Lower lobe of right lung (tissue), 2 donors: ENCODE measurements at places on chromosomes 11 and 22. TPM values are rescaled to one million over a fixed set of nuclear protein-coding genes. Genes with fewer than 3 reads are reported as not detected.

- DNase-seq, result no peak
These were observed 35.4 kb upstream of the IGSF9B start for GRCh38 chr11:133992121-133992520.

STARD10 gene
- total RNA-seq, result 126 TPM

DNA sequence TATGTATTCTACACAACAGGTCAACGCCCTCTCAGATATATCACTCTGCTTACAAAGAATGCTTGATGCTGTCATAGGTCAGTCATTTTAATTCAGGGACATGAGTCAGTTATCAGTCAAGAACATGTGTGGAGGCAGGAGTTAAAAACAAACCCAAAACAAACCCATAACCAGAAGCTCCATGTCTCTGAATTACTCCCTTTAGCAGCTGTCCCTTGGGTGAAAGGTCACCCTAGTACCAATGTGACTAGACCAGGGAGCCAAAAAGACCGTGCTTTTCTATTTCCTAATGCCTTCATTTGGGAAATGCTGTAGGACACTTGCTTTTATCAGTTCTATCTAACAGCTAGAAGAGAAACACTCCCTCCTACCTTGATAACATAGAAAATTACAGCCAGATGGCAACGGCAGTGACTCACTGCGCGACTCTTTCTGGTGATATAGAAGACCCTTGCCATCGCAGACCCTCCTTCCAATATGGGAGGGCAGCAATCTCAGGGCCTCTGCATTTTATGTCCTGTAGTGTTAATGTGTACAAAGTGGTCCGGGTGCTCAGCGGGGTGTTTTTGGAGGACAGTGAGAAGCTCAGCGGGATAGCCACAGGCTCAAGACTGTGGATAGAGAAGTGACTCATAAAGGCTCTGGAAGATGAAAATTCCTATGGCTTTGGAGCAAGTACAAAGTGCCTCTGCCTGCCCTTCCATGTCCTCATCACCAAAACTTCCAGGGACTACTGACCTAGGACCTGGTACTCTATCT, 24.8 kb downstream of the APOL5 start:
- DNase-seq, result no peak

DNA sequence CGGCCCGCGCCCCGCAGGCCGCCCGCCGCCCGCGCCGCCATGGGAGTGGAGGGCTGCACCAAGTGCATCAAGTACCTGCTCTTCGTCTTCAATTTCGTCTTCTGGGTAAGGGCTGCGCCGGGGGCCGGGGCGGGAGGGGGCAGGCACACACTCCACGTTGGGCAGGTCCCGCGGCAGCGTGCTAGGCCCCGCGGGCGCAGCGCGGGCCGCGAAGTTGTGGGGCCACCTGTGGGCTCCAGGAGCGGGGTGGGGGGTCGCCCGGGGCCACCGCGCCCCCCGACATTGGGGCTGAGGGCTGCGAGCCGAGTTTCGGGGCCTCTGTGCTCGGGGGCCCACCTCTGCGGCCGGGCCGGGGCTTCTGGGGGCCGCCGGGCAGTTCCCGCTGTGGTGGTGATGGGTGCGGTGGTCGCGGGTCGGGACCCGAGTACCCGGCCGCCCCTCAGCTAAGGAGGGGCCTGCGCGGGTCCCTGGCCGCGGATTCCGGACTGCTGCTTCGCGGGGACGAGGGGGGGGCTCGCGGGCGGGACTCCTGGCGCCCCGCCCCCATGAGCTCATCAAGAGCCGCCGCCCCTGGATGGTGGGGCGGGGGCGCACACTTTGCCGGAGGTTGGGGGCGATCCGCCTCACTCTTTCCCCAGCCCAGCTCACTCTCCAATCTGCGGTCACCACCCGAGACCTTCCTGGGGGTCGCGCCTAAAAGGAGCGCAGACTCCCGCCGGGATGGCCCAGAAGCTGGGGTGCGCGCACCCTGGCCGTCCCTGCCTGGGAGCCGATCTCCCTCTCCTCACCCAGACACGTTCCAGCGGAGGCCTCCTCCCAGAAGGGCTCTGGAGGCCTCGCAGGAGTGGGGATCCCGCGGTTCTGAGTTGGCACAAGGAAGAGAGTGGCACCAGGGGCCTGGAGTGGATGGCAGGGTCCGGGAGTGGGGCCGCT, 667 bp downstream of the CD81 start:
- DNase-seq, result peak; percentile 83

DNA sequence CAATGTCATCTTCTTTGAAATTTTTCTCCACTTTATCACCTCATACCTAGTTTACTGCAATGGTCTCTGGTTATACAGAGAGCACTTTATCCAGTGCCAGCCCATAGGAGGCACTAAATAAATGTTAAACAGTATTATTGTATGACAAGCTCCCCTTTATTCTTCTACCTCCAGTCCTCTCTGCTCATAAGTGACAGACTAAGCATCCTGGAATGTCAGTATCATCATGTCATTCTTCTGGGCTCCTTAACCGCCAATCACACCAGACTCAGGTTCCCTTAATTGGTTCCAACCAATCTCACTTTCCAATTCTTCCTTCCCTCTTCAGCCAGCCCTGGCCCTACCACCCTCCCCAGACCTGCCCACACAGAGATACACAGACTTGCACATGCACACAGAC, 93.1 kb downstream of the RPL27A start:
- no peak for DNase-seq

DNA sequence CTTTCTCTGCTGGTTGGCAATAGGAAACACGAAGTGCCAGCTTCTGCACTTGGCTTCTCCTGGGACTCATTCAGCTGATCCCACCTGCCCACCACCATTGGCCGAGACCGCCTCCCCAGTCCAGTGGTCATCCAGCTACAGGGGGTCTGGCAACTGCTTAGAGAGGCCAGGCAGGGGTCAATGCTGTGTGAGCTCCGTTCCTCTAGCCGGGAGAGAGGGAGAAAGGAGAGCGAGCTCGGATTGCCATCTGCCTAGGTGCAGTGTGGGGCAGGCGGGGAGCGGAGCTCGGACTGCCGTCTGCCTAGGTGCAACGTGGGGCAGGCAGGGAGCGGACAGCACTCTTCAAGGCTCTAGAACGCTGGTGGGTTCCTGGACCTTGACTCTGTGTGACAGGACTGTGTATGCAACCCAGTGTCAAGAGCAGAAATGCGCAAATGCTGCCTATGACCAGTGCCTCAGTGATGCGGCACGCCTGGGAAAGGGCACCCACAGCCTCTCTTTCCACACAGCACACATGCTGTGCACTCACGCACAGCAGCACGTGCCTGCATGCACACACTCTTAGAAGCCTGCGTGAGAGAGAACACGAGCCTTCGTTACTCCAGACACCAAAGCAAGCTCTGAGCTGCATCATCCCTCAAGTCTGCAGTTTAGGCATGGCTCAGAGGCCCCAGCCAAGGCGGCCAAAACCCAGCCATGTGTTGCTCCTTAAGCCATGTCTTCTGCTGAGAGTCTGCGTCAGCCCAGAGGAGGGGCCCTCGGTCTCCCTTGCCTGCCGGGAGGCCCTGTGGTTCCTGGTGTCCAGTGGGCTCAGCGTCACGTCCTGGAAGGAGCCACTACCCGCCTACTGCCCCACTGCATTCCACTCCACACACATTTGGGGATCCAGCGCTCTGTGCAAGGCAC, 26.8 kb upstream of the JAM3 start:
- DNase-seq, result no peak

- peak; percentile 91 for DNase-seq
These were observed 7.9 kb upstream of the FADS3 start for GRCh38 chr11:61899146-61899841.

TMEM151A gene
- total RNA-seq, result not detected

DNA sequence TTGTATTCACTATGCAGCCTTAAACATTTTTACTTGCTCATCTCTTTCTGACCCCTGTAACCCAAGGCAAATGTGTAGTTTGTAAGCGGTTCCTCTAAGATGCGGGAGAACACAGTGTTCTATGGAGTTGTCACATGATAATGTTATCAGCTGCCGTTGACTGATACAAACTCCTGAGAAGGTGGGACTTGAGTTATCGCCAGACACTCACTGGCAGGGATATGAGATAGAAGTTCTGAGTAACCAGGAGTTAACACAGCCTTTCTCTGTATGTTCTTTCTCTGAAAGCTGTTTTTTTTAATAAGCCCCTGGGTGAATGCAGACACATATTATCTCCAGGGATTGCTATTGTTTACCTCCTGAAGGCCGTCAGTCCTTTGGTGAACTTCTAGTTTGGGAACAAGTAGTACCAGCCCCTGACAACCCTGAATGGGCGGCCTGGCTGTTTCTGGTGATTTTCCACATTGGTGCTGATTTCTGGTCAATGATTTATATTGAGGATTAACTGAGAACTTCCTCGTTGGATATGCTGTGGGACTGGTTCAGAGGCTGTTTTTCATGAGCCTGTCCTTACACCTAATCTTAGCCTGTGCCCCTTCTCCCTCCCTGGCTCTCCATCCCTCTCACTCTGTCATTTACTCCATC, 155.3 kb upstream of the RASSF10 start:
- DNase-seq, result no peak

OR4C46 gene
- not detected for total RNA-seq

- DNase-seq, result peak; percentile 40
These were observed 10.1 kb downstream of the MUC2 start for GRCh38 chr11:1084561-1085439.

DNA sequence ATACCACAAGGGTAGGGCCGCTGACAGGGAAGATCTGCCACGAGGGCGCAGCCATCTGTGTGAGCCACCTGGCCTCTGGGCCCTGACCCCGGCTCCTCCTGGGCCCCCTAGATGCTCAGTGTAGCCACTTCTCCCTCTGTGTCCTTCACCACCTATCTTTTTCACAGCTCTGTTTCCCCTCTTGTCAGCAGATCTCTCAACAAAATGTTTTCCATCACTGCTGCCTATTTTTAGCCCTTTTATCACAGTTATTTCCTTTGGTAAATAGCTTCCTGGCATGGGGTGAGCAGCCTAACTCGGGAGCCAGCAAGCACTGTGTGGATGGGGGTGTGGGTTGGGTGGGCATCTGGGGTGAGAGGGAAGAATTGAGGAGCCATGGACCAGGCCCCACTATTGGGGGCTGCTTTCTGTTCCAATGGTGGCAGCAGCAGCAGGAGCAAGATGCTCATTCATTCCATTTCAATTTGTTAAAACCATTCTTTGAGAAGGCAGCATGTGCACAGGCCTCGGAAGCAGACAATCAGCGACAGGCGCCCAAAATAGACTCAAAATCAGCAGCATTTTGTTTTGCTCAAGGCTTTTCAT, 135.2 kb upstream of the NAV2 start:
- DNase-seq, result no peak

DNA sequence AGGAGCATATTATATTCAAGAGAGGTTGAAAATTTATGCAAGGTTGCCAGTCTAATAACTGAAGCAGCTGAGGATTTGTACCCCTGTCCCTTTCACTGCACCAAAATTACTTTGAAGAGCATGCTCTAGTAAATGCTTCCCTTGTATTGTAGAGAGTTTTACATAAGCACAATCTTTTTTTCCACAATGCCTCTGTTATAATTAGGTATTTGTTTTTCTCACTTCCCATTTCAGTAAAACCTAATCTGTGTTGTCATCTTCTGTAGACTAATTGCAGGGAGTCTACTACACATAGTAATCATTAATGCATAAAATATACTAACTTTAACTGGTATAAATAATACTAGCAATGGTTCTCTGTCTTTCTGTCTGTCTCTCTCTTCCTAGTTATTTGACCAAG, 718.4 kb upstream of the ANO5 start:
- DNase-seq, result no peak

GRCh38 chr22:24424001-24424900, 3.1 kb upstream of the ADORA2A start:
- DNase-seq, result peak; percentile 62

PATE1 gene
- total RNA-seq, result not detected

NDUFC2 gene
- total RNA-seq, result 130 TPM

DNA sequence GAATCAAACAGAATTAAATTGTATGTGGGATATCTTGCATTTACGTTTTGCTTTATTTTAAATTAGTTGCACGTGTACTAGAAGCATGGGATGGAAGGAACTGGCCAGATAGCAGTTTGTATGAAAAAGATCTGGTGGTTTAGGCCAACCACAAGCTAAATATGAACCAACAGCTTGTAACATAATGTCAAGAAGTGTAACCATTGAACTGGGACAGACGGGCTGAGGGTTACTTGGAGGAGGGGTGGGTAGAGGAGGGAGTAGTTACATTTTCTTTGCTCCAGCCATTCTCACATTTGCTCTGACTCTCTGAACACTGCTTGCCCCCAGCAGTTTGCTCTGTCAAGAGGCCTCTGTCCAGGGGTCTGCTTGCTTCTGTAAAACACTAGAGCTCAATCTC, 31.7 kb upstream of the CXCR5 start:
- DNase-seq, result no peak

NFAM1 gene
- 21.8 TPM for total RNA-seq

- DNase-seq, result no peak
These were observed 6.7 kb downstream of the KCNE3 start for GRCh38 chr11:74460481-74461154.

GRCh38 chr11:396511-396947, 2.5 kb downstream of the PKP3 start:
- peak; percentile 47 for DNase-seq

DNA sequence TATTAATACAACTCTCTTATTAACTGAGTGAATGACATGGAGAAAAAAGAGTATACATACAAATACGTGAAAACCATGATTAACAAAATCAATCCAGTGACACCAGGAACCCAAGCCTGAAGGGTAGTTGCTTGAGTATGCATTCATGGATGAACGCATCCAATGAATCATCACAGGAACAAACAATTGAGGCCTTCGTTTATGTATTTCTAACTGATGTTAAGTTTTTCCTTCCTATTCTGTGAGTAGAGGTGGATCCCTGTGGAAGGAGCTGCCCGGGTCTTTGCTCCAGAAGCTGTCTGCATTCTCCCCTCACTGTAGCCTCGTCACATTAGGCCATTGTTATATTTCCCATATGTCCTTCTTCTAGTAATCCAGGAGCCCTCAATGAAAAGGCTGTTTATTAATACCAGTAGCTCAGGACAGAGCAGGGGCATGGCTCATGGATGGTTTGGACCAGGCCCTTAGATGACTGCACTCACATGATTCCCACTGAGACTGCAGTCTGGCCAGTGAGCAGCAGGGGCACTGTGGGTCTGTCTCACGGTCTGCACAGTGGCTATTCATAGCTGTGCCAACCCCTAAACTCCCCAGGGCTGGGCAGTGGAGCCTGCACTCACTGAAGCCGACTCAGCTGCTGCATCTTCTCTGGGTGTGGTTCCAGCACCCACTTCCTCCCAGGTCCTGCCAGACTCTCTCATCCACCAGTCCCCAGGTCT, 128.1 kb upstream of the TOP3B start:
- no peak for DNase-seq

MYBPC3 gene
- 0.86 TPM for total RNA-seq

DNA sequence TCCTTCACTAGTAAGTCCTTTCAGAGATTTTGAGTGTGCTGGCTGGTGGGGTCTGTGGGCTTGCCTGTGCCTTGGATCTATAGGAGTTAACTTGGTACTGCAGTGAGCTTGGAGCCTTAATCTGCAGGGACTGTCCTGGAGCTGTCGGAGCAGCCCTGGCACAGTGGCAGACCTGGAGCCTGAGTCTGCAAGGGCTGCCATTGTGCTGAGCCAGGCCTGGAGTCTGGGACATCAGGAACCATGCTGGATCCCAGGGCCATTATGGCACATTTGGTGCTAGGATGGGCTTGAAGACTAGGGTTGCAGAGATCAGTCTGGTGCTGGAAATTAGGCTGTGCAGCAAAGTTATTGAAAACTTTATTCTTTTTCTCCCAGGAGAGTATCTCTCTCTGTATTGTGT, 665.4 kb downstream of the METTL15 start:
- DNase-seq, result no peak
